T-cell (primary cell): ENCODE measurements at places on chromosomes 2 and 18. TPM values are rescaled to one million over a fixed set of nuclear protein-coding genes. Genes with fewer than 3 reads are reported as not detected.

The CENPA gene
- 0.30 TPM for total RNA-seq

The PHOSPHO2 gene
- total RNA-seq: 8.6 TPM

The THADA gene
- total RNA-seq: 40.6 TPM

The ONECUT2 gene
- total RNA-seq: not detected

The GAREM1 gene
- 0.33 TPM for total RNA-seq

The CD207 gene
- not detected for total RNA-seq

The NBEAL1 gene
- total RNA-seq: 15.6 TPM

The ANO7 gene
- 0.53 TPM for total RNA-seq

The ZAP70 gene
- 474 TPM for total RNA-seq

The REG1A gene
- 9.1 TPM for total RNA-seq

The ADAM23 gene
- 10.3 TPM for total RNA-seq

The DES gene
- not detected for total RNA-seq

The ALLC gene
- total RNA-seq: not detected

The L3MBTL4 gene
- 1.6 TPM for total RNA-seq

The FOXI3 gene
- not detected for total RNA-seq

The RGPD4 gene
- 0.32 TPM for total RNA-seq

The SRD5A2 gene
- total RNA-seq: not detected

The DQX1 gene
- total RNA-seq: 0.76 TPM

The CHRNG gene
- total RNA-seq: not detected

The RNF152 gene
- 0.73 TPM for total RNA-seq

The SEPTIN10 gene
- total RNA-seq: 3.4 TPM

The MAB21L4 gene
- total RNA-seq: not detected

The TUBA4B gene
- not detected for total RNA-seq

The COBLL1 gene
- 2.1 TPM for total RNA-seq

The GNLY gene
- 44.7 TPM for total RNA-seq

The UGT1A4 gene
- not detected for total RNA-seq

The ANKRD29 gene
- total RNA-seq: 0.48 TPM

The RNF25 gene
- total RNA-seq: 18.0 TPM

The ZNG1B gene
- 27.6 TPM for total RNA-seq

The IL36G gene
- not detected for total RNA-seq

The GAD1 gene
- total RNA-seq: not detected

The RAB6C gene
- not detected for total RNA-seq

The APCDD1 gene
- total RNA-seq: 0.38 TPM

The ST8SIA5 gene
- not detected for total RNA-seq

The SSB gene
- 88.9 TPM for total RNA-seq

The EML6 gene
- 2.6 TPM for total RNA-seq

The FBLN7 gene
- 68.5 TPM for total RNA-seq

The CLEC4F gene
- not detected for total RNA-seq

The UCN gene
- 3.8 TPM for total RNA-seq

The CXCR4 gene
- total RNA-seq: 274 TPM

The SLC20A1 gene
- 72.8 TPM for total RNA-seq

The NTSR2 gene
- total RNA-seq: not detected

The ABCB11 gene
- not detected for total RNA-seq

The FOXD4L1 gene
- not detected for total RNA-seq

The ANKRD53 gene
- total RNA-seq: 0.23 TPM

The PKDCC gene
- total RNA-seq: 0.29 TPM

The RIT2 gene
- total RNA-seq: not detected

The SLC9A4 gene
- total RNA-seq: 0.13 TPM
